ENCODE measurements at places on chromosomes 2 and 18. TPM values are rescaled to one million over a fixed set of nuclear protein-coding genes. Genes with fewer than 3 reads are reported as not detected.

- no peak for DNase-seq
These were observed 72.1 kb downstream of the NPAS2 start for GRCh38 chr2:100891906-100892642.

- no peak for DNase-seq
These were observed 112.0 kb upstream of the TEKT4 start for GRCh38 chr2:94759211-94759610.

The CD28 gene
- 6.5 TPM for polyA plus RNA-seq

GRCh38 chr2:44906972-44907371 is 34.5 kb upstream of the SIX3 start:
- DNase-seq = no peak

- no peak for DNase-seq
These were observed 20.5 kb upstream of the NYAP2 start for GRCh38 chr2:225378984-225379383.

The SPC25 gene
- 7.2 TPM for polyA plus RNA-seq

- no peak for DNase-seq
These were observed 41.2 kb downstream of the MCFD2 start for GRCh38 chr2:46874236-46874929.

DNA sequence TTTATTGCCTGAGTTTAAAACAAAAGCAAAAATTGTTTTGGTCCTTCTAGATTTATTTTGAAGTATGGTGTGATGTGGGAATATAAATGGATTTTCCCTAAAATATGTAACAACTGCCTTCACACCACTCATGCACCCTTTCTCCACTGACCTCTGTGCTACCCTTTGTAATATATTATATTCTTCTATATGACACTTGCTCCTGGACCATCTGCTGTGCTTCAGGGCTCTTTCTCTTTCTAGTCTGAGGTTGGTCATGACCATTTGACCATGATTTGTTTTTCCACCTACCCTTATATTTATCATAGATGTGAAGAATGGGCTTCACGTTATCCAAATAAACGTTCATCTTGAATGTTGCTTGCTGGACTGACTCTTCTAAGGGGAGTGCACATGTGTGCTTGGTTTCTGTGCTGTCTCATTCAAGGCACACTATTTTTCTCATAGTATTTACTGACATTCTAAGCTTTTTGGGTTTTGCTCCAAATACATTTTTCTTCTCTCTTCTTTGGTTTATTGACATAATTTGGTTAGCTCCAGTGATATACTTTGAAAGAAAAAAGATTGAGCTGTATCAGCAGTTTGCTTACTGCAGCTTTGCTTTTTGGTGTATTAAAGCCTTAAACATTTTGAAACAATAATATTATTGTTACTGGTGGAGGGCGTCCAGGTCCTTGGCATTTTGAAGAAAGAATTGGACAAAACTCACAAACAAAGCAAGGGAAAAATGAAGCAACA is 61.8 kb downstream of the VWA3B start:
- no peak for DNase-seq

- peak; percentile 46 for DNase-seq
These were observed 18.8 kb upstream of the TSPYL6 start for GRCh38 chr2:54274781-54275242.

DNA sequence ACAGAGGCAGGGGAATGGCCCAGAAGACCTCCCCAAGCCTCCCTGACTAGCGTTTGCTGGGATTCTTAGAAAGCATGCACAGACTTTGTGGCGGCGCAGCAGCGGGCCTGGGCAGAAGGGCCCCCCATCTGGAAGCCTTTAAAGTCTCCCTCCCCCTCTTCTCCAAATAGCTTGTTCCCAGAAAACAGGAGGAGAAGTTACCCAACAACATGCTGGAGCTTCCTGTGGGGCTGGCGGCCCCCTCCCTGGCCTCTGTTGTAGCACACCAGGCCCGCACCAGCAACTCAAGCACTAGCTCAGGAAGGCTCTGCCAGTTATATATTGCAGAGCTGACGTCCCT is 334.8 kb downstream of the DYSF start:
- no peak for DNase-seq

- DNase-seq = no peak
These were observed 23.3 kb downstream of the TNFAIP6 start for GRCh38 chr2:151380580-151381235.

The PCARE gene
- 0.53 TPM for polyA plus RNA-seq

The PSMA8 gene
- not detected for polyA plus RNA-seq

DNA sequence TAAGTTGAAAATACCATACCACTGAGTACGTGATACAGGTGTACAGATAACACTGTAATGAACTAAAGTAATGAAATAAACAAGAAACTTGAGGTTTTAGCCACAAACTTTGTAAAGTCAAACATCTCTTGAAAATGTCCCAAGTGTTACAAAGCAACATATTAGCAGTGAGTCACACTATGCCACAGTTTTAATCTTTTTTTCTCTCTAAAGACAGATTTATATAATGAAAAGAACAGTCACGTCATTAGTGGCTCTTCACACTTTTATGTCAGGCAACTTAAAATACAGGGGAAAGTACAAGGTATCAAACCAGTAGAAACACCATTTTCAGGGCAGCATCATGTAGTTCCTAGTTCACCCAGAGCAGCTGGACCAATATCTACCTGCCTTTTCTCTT is 42.1 kb downstream of the RAPH1 start:
- DNase-seq = no peak

The PKP4 gene
- 64.5 TPM for polyA plus RNA-seq

- no peak for DNase-seq
These were observed 86.6 kb upstream of the CAVIN2 start for GRCh38 chr2:191933307-191934105.

The RBKS gene
- polyA plus RNA-seq = 1.7 TPM

GRCh38 chr2:37324536-37324785 is 172 bp downstream of the PRKD3 start:
- peak; percentile 77 for DNase-seq

- DNase-seq = no peak
These were observed 55.7 kb downstream of the RAB27B start for GRCh38 chr18:54883816-54884604.

The SERPINB10 gene
- polyA plus RNA-seq = not detected

The PPP1R1C gene
- 0.97 TPM for polyA plus RNA-seq

GRCh38 chr2:166179201-166179600 is 51.4 kb upstream of the SCN1A start:
- no peak for DNase-seq

The TEKT4 gene
- polyA plus RNA-seq = not detected

- no peak for DNase-seq
These were observed 118.0 kb downstream of the TRIM43 start for GRCh38 chr2:95709831-95710230.

DNA sequence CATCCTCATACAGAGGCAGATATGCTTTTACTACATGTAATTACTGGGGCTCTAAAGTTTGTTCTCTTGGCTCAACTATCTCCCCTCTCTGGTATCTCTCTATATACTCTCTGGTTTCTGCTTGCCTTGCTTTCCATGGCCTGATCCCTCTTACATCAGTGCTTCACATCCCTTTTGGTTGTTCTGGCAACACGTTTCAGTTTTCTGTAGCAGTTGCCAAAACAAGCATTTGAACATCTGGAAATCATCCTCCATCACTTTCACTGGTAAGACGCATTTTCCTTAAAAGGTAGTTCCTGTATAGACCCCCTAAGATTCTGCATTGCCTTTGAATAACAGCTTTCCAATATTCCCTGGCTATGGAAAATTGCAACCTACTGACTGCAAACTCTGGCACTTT is 25.9 kb downstream of the COL5A2 start:
- DNase-seq = peak; percentile 83

GRCh38 chr2:39778233-39778632 is 825 bp downstream of the THUMPD2 start:
- DNase-seq = no peak

GRCh38 chr2:2689306-2689705 is 358.2 kb upstream of the MYT1L start:
- no peak for DNase-seq

DNA sequence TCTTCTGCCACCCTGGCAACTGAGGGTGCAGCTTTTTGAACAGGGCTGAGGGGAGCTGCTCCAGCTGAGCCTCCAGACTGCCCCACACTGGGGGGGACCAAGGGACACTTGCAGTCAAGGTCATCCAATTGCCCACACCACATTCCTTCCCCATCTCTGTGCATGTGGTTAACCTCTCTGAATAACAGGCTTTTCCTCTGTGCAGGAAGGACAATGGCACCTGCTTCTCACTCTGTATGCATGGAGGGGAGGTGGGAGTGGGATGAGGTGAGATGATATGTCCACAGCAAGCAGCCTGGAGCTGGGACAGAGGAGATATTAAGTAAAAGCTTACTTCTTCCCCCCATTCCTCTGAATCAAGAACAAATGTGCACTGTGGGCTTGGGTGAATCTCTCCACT is 39.1 kb upstream of the TEX51 start:
- no peak for DNase-seq

The GREB1L gene
- 7.0 TPM for polyA plus RNA-seq

The ABCG5 gene
- 0.09 TPM for polyA plus RNA-seq

GRCh38 chr2:211439011-211439410 is 882.6 kb downstream of the CPS1 start:
- DNase-seq = no peak

The DSG1 gene
- polyA plus RNA-seq = 76.7 TPM

DNA sequence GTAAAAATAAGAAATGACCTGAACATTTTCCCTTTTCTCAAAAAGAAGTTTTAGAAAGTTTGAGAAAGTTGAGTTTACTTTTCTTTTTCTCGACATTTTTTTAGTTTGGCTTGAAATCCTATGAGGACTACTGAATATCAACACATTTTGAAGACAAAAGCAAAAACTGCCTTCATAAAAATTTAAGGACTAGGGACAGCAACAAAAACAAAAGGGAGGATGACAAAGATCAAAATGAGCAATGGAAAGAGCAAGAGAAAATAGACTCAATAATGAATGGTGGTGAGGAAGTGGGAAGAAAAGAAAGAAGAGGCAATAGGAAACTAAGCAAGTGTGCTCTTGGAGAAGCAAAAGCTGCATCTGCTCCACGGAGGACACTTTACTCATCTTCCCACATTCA is 82.5 kb downstream of the ABCA12 start:
- DNase-seq = no peak

DNA sequence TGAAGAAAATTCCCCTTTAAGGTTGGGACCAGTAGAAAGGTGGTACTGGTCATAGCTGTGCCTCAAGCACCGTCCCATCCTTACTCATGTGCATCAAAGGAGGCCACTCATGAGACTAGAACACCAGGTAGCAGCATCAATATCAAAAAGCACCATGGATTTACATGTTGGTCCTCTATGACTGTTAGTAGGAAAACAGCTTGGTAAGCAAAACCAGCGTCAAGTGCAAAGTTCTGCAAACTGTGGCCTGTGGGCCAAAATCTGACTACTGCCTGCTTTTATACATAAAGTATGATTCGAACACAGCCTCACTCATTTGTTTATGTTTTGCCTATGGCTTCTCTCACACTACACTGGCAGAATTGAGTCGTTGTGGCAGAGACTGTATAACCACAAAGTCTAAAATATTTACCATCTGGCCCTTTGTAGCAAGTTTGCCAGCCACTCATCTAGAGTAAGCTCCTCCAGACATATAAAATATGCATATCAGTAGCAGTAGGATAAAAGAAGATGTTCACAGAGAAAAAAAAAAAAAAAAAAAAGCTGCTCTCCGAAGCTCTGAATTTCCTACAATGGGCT is 119.7 kb upstream of the CTNNA2 start:
- no peak for DNase-seq

- no peak for DNase-seq
These were observed 1033.2 kb upstream of the NXPH2 start for GRCh38 chr2:139813340-139813739.

The EML6 gene
- polyA plus RNA-seq = not detected

The TDRD15 gene
- polyA plus RNA-seq = not detected

- no peak for DNase-seq
These were observed 20.1 kb upstream of the IGFBP5 start for GRCh38 chr2:216715402-216715974.

The FSIP2 gene
- polyA plus RNA-seq = 3.0 TPM

The DCDC2C gene
- 0.34 TPM for polyA plus RNA-seq

The IL36A gene
- polyA plus RNA-seq = not detected

GRCh38 chr2:233435436-233436190 is 81.3 kb downstream of the DGKD start:
- DNase-seq = no peak

DNA sequence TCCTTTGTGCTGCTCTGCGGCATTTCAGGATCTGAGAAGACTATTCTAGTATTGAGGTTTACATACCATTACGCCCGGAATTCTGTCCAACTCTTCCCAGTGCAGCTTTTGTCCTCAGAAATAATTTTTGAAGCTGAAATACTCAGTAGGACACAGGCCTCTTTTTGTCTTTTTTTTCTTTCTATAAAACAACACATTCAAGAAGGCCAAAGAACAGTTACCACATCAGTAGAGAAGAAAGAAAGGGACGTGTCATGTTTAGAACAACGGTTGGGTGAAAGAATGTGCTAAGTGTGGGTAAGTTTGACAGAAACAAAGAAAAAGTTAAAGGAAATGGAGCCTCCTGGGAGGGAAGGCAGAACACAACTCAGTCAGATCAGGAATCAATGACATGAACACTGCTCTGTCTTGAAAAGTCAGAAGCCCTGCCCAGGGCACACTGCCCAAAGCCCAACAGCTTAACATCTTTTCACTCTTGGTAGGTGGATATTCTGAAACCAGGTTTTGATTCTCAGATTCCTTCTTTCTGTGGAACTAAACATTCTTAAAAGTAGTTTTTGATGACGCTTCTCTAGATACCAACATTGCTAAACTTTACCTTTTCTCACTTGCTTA is 198.6 kb upstream of the CWC22 start:
- DNase-seq = no peak

The PROKR1 gene
- 0.97 TPM for polyA plus RNA-seq

The HTR2B gene
- not detected for polyA plus RNA-seq

The GNAL gene
- polyA plus RNA-seq = 1.1 TPM

The CCDC150 gene
- 5.0 TPM for polyA plus RNA-seq

DNA sequence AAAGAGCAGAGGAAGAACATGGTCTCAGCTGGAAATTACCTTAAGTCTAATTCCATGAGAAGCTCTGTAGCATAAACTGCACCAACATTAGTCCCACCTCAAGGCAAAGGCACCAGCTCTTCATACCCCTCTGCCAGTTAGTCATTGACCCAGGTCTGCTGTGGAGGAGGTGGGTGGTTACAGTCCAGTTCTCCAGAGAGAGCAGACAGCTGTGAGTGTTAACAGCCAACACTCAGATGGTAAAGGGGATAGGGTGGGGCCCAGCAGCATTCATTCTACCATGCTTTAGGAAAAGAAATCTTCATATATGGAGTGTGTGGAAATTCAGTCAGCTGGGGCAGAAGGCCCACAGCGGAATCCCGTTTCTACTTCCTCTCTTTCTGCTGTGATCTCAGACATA is 159.7 kb upstream of the FBXO11 start:
- no peak for DNase-seq

- no peak for DNase-seq
These were observed 9.4 kb upstream of the TACR1 start for GRCh38 chr2:75208738-75209137.

The NEUROD1 gene
- polyA plus RNA-seq = not detected

- DNase-seq = peak; percentile 23
These were observed 28.9 kb upstream of the IER3IP1 start for GRCh38 chr18:47204908-47205522.

The VAPA gene
- 209 TPM for polyA plus RNA-seq

The DYSF gene
- 130 TPM for polyA plus RNA-seq

The COLEC12 gene
- 40.8 TPM for polyA plus RNA-seq

Measured in muscle of arm (tissue), 14 donors.